CMK (cell line): ENCODE measurements at places on chromosomes 1 and 21.
A peak's percentile ranks its signal among the peaks of the same experiment; 100 is the strongest.

DNA sequence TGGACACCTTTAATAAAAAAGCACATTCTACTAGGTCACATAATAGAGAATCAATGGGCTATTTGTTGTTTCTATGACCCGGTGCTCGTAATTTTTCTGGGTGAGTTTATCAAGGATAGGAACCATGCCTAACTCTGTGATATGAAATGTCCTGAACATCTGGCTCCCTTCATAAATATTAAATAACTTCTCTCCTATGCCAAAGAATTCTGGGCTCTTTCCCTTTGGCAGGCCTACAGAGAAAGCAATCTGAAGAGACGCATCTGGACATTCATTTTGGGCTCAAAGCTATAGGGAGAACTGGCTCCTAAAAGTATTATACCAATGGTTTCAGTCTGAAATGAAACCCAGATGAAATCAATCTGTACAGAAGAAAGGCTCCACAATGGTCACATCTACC, 38.8 kb upstream of the ANGPTL7 start:
- DNase-seq: no peak

GRCh38 chr1:30845904-30846290, 62.7 kb downstream of the SDC3 start:
- DNase-seq: no peak

DNA sequence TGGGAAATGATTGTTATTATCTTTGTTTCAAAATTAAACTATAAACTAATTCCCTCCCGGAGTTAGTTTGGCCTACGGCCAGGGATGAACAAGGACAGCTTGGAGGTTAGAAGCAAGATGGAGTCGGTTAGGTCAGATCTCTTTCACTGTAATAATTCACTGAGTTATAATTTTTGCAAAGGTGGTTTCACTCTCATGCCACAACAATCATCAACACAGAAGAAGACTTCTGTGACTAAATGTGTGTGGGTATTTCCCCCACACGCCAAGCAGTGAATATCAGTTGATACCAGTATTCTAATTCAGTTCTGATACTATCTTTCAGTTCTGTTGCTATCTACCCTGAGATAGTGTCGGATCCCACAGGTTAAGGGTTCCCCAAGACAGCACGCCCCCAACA, 215.1 kb downstream of the S1PR1 start:
- DNase-seq: no peak

GRCh38 chr1:111462370-111463028, 11.3 kb upstream of the C1orf162 start:
- no peak for DNase-seq

GRCh38 chr1:234271243-234271606, 102.0 kb upstream of the COA6 start:
- DNase-seq: no peak

GRCh38 chr1:233675446-233675845, 61.5 kb downstream of the KCNK1 start:
- DNase-seq: no peak

GRCh38 chr1:83596331-83596730, 402.6 kb downstream of the TTLL7 start:
- no peak for DNase-seq

DNA sequence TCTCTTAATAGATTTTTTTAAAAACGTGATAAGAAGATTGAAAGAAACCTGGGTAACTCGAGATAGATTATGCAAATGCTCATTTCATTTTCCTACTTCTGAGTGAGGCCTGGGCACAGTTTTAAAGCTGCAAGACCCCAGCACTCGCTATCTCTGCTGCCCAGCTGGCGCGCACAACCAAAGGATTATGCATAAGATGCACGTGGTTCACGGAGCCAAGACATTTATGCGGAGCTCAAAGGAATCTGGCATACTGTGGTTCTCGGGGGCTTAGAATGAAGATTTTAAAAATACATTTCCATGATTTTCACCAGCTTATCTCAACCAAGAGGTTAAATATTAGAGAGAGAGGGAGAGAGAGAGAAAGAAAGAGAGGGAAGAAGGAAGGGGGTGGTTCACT, 210.9 kb downstream of the DSCAM start:
- no peak for DNase-seq

GRCh38 chr1:154478639-154479038, 23.4 kb upstream of the TDRD10 start:
- peak; percentile 37 for DNase-seq
